ENCODE measurements at places on chromosomes 1 and 21. TPM values are rescaled to one million over a fixed set of nuclear protein-coding genes. Genes with fewer than 3 reads are reported as not detected.
A peak's percentile ranks its signal among the peaks of the same experiment; 100 is the strongest.

GRCh38 chr1:93235261-93235660, 54.7 kb downstream of the CCDC18 start:
- H3K4me3 ChIP-seq, result no peak overlapping the region
- no peaks in the 10 kb centered on the region for H3K36me3 ChIP-seq
- DNase-seq, result no peak
- no peak overlapping the region for H3K27ac ChIP-seq
- no peaks in the 10 kb centered on the region for H3K4me1 ChIP-seq

GRCh38 chr1:204075139-204075521, 2.2 kb downstream of the SOX13 start:
- peak overlapping the region; percentile 84 for H3K4me3 ChIP-seq
- no peak for DNase-seq
- H3K4me1 ChIP-seq, result peaks cover 57% of the 10 kb centered on the region
- no peaks in the 10 kb centered on the region for H3K27me3 ChIP-seq
- no peaks in the 10 kb centered on the region for H3K36me3 ChIP-seq

DNA sequence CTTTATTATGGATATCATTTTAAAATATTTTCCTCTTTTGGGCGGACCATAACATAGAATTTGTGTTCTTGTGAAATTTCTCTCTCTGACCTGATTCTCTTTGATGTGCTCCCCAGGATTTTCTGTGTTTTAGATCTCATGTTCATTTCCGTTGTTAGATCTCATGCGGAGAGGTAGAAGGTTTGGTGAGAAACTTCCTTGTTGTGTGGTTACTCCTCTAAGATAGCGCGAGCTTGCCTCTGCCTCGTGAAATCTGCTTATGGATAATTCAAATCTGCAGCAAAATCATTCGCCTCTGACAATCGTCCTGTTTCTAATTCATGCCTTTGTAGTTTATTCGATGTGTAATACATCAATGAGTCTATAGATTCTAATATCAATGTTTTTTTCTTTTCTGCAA, 580.4 kb downstream of the USP25 start:
- H3K27ac ChIP-seq, result no peak overlapping the region
- H3K4me1 ChIP-seq, result no peaks in the 10 kb centered on the region
- H3K4me3 ChIP-seq, result no peak overlapping the region
- no peaks in the 10 kb centered on the region for H3K27me3 ChIP-seq
- H3K36me3 ChIP-seq, result no peaks in the 10 kb centered on the region
- DNase-seq, result no peak

MASP2 gene
- not detected for total RNA-seq

ANXA9 gene
- total RNA-seq, result not detected

Measured in thoracic aorta (tissue), 2 donors.